Hematopoietic multipotent progenitor cell treated with erythropoietin and hydrocortisone succinate and interleukin-3 and kit ligand, for 17 days (in vitro differentiated cells): ENCODE measurements at places on chromosomes 3 and 15.

DNA sequence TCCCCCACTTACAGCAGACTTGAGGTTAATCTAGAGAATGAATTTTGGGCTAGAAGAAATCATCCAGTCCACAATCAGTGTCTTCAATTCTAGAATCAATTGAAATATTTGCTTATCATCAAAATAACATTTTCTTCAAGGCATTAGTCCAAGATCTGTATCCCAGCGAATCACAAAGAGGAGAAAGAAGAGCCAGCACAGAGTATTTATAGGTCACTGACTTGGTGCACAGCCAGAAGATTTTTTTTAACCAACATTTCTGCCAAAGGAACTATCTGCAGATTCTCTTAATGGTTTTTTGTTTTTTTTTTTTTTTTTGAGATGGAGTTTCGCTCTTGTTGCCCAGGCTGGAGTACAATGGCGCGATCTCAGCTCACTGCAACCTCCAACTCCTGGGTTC is 178.2 kb downstream of the TNIK start:
- DNase-seq = no peak

DNA sequence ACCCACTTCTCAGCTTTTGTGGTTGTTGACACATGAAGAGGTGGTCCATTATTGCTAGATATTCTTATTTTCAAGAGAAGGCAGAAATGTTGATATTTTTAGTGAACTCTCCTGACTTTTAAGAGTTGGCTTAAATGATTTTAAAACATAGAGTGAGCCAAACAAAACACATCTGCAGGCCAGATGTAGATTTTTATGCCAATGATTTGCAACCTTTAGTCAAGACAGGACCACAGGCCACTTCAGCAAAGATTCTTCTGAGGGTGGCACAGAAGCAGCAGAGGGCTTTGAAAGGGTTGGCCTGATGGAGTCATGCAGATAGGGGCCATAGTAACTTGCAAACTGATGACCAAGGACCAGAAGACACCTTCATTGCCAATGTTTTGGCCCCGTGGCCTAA is 276.5 kb upstream of the P2RY1 start:
- no peak for DNase-seq

DNA sequence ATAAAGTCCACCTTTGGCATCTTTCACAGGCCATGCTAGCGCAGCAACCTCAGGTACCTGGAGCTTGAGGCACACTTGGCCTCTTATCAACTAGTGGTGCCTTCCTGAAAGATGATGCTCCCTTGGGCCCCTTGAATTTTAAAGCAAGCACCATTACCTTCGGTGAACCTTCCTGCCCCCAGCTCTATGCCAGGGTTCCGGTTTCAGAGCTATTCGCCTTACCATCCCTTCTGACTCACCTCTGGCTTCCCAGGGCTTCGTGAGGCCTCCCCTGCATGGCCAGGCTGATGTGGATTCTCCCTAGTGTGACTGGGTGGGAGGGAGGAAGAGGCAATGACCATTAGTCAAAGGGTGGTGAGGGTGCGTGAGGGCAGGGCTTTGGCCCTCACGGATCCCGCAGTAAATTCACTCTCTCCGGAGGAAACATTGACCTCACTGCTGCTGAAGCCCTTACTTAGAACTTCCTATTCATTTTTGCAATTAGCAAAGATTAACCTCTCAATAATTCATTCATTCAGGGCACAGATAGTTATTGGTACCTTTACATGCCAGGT is 16.3 kb downstream of the BHLHE40 start:
- no peak for DNase-seq

GRCh38 chr3:18580268-18580667 is 155.1 kb upstream of the SATB1 start:
- no peak for DNase-seq

- no peak for DNase-seq
These were observed 13.7 kb downstream of the ANXA2 start for GRCh38 chr15:60384053-60384452.

DNA sequence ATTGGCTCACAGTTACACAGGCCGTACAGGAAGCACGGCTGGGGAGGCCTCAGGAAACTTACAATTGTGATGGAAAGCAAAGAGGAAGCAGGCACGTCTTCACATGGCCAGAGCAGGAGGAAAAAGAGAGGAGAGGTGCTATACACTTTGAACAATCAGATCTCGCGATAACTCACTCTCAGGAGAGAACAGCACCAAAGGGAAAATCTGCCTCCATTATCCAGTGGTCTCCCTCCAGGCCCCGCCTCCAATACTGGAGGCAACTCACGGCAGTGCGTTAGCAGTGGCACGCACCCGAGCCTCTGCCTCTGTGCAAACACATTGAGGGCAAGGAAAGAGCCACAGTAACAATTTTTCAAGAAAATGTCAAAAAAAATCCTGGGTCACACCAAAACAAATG is 11.0 kb downstream of the OSTN start:
- no peak for DNase-seq
